ENCODE measurements at places on chromosomes 7 and 10.

- no peak for DNase-seq
Observed at GRCh38 chr10:29763396-29763795, 128.6 kb upstream of the SVIL start.

- no peak for DNase-seq
Observed at GRCh38 chr10:30182191-30183054, 123.0 kb upstream of the JCAD start.

DNA sequence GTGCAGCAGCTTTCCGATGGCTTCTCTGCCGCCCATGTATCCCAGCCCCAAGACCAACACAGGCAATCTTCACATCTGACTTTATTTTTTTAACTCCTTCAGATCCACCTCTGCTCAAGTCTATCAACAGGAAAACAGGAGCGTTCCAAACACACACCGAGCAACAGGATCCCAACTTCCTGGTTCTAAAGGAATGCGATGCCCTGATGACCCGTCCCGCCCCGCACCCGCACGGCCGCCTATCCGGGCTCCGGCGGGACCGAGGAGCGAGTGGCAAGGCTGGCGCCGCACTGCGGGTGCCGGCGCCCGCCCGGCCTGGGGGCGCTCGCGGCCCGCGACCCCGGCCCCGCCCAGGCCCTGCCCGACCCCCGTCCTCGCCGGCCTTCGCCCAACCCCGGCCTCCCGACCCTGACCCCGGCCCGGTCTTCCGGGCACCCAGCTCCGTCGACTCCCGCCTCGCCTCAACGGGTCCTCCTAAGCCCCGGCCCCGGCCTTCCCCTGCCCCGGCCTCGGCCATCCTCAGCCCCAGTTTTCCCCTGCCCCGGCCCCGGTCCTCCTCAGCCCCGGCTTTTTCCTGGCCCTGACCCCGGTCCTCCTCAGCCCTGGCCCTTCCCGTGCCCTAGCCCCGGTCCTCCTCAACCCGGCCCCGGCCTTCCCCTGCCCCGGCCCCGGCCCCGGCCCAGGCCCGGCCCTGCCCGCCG, 730 bp downstream of the LARP4B start:
- peak; percentile 27 for DNase-seq

- no peak for DNase-seq
Observed at GRCh38 chr10:112526906-112527305, 79.9 kb downstream of the VTI1A start.

DNA sequence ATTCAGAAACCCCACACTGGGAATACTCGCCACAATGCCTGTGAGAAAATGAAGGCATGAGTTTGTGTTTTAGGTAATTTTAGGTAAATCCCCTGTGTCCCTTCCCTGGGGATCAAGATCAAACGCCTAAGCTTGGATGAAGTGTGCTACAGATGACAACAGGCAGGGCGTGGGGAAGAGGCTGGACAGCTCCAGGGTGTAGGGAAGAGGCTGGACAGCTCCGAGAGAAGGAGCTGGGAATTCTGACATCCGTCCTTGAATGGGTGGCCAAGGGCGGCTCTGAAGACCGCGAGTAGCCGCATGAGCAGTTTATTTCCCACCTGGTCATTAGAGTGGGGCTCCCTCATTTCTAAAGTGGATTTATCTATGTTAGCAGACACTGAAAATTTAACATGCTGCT, 109.7 kb downstream of the RAMP3 start:
- DNase-seq, result no peak

DNA sequence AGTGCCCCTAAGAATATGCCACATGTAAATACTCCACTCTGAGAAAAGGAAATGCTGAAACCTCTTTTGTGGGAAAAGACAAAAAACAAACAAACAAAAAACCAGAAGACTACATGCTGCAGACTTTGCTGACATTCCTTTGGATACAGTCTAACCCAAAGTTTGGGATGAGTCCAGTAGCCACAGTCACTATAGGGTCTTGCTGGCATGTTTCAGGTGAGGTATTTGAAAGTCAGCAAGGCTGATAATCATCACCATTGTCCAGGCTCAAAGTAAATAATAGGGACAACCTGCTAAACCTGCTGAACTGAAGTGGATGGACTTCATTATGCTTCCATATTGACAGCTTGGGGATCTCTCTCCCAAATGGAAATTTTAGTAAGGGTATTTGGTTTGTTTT, 1087.0 kb upstream of the LRRTM3 start:
- no peak for DNase-seq

DNA sequence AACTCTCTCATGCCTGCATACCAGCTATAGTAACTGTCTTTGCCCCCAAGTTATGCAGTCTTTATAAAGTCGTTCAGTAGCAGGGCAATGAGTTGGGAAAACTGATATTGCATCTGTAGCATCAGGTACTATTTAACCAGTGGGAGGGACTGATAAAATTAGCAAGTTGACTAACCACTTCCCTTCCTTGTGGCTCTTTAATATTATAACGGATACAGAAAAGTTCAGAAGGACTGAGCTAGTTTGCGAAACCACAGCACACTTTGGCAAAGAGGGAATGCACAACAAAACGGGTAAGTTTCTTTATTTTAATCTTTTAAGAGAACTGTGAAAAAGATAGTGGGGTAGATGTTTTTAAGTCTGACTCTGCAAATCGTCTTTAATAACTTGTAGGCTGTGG, 205.3 kb upstream of the HDAC9 start:
- DNase-seq, result no peak

DNA sequence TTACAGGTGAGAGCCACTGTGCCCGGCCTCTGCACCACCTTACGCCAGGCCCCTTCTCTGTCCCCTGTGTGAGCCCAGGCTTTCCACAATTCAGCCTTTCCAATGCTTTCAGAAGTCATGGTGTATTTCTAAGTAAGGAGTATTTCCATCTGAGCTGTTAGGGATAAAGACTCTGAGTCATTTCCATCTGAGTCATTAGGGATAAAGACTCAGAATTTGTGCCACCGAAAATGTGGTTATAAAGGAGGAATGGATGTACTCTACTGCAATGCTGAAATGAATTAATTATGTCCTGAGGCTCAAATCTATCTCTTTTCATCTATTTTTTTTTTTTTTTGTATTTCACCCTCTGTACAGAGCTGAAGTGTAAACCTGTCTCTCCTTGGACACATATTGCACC, 84.0 kb downstream of the GATA3 start:
- no peak for DNase-seq

- no peak for DNase-seq
Observed at GRCh38 chr10:90777621-90778020, 80.2 kb downstream of the HTR7 start.

DNA sequence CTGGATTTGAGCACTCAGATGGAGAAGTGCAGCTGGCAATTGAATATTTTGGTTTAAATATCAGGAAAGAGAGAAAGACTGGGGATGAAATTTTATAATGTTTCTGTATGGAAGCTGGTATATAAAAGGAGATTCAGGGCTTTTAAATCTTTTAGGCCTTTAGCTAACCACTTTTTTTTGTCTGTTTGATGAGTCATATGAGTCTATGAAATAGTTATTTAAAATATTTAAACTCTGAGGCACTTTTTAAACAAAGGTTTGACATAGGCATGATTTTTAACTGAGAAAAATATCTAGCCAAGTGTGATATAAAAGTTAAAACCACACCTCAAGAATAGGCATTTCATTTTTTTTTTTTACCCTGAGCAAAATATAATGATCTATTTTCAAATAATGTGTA, 944.3 kb downstream of the GATA3 start:
- no peak for DNase-seq

GRCh38 chr10:87915406-87915805, 52.0 kb downstream of the PTEN start:
- DNase-seq, result no peak

DNA sequence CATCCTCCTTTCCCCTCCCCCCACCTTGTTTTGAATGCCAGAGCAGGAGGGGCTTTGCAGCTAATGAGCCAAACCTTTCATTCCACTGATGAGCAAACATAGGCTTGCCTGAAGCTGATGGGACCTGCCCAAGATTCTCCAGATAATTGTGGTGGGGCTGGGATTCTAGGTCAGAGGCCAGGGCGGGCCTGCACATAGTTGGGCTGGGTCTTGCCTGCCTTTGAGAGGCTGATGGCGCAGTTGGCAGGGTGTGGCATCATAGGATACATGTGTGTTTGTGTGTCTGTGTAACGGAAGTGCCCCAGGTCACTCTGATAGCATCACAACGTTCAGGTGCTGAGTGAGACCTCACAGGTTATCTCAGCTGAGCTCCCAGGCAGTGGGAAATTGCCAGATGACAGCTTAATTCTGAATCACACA, 22.9 kb downstream of the BTBD16 start:
- no peak for DNase-seq
